ENCODE measurements at places on chromosomes 6 and 20. TPM values are rescaled to one million over a fixed set of nuclear protein-coding genes. Genes with fewer than 3 reads are reported as not detected.

OPN5 gene
- total RNA-seq: not detected

DUSP15 gene
- total RNA-seq: 2.6 TPM

PLEKHG1 gene
- total RNA-seq: 11.1 TPM

GINS1 gene
- total RNA-seq: 1.2 TPM

PTCHD4 gene
- 1.7 TPM for total RNA-seq

SLC22A2 gene
- not detected for total RNA-seq

SLCO4A1 gene
- 2.4 TPM for total RNA-seq

CHRNA4 gene
- not detected for total RNA-seq

CDS2 gene
- 35.0 TPM for total RNA-seq

HLA-DQA1 gene
- total RNA-seq: 15.0 TPM

MUCL3 gene
- not detected for total RNA-seq

GRCh38 chr6:143262859-143263258 is 187.6 kb downstream of the ADAT2 start:
- H3K27me3 ChIP-seq: no peaks in the 10 kb centered on the region
- H3K4me1 ChIP-seq: no peaks in the 10 kb centered on the region
- H3K36me3 ChIP-seq: no peaks in the 10 kb centered on the region
- DNase-seq: no peak
- H3K27ac ChIP-seq: no peak overlapping the region

- DNase-seq: no peak
- no peaks in the 10 kb centered on the region for H3K36me3 ChIP-seq
- H3K27ac ChIP-seq: no peak overlapping the region
- H3K4me3 ChIP-seq: no peak overlapping the region
- peaks cover 13% of the 10 kb centered on the region for H3K27me3 ChIP-seq
These were observed 192.1 kb downstream of the BMP7 start for GRCh38 chr20:57074386-57074785.

DNA sequence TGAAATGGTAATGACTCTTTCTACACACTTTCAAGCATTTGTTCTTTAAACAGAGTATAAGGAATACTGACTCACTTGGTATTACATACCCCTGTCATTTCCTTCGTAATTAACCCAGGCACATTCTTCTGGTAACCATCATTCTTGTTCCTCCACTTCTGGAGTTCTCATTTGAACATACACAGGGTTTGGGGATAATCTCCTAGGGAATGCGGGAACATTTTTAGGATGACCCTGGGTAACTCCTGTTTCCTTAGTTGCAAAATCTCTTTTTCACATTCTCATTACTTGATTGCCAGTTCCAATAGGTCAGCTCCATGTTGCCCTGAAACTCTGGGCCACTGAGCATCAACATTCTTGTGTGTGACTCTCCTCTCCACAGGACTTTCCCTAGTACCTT is 51.5 kb upstream of the E2F3 start:
- H3K36me3 ChIP-seq: no peaks in the 10 kb centered on the region
- H3K4me3 ChIP-seq: no peak overlapping the region
- no peak for DNase-seq
- H3K27me3 ChIP-seq: no peaks in the 10 kb centered on the region
- no peaks in the 10 kb centered on the region for H3K4me1 ChIP-seq

DNA sequence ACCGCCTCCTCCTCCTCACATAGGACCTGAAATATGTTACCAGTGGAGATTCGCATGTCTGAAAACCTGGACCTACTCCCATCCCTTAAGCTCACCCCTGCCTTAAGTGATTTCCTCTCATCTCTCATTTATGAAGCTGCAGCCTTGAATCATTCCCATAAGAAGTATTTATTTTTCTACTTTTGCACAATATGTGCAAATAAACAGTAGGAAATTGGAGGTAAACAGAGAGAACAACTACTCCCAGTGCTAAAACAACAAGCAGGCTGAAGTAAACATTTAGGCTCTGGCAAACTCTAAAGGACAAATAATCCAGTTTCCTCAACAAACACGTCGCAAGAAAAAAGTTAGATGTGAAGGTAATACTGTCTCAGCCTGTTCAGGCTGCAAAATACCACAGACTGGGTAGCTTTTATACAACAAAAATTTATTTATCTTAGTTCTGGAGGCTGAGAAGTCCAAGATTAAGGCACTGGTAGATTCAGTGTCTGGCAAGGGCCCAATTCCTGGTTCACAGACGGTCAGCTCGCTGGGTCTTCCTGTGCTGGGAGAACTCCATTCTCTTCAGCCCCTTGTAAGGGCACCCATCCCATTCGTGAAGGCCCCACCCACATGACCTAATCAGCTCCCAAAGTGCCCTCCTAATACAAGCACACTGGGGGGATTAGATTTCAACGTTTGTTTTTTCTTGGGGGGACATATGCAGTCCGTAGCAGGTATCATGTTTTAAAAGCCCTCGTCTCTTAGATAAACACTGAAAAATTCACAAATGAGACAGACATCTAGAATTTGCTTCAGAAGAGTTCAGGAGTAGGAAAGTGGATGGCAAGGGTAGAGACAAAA is 15.6 kb downstream of the SPATA2 start:
- H3K27ac ChIP-seq: no peak overlapping the region
- no peak overlapping the region for H3K4me3 ChIP-seq
- no peak for DNase-seq
- H3K27me3 ChIP-seq: no peaks in the 10 kb centered on the region
- H3K36me3 ChIP-seq: no peaks in the 10 kb centered on the region

DNA sequence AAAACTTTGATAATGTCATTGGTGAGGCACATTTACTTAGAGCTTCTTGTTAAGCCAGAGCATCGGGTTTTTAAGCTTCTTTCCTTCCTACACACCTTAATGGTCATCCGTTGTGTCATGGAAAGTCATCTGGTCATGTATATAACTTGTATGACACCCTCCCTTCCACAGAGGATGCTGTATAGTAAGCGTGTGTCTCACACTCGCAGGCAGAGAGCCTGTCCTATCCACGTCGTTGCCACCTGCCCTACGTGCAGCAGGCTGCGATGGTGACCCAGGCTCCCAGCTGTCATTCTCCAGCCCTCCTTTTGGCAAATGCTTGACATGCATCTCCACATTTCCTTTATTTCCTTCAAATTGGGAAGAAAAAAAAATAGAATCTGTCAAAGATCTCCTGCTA is 85.6 kb downstream of the MYB start:
- H3K4me1 ChIP-seq: no peaks in the 10 kb centered on the region
- no peak for DNase-seq
- no peak overlapping the region for H3K27ac ChIP-seq
- H3K36me3 ChIP-seq: no peaks in the 10 kb centered on the region
- no peaks in the 10 kb centered on the region for H3K27me3 ChIP-seq
- no peak overlapping the region for H3K4me3 ChIP-seq

- no peaks in the 10 kb centered on the region for H3K36me3 ChIP-seq
- no peaks in the 10 kb centered on the region for H3K4me1 ChIP-seq
- H3K27ac ChIP-seq: no peak overlapping the region
- no peak overlapping the region for H3K4me3 ChIP-seq
These were observed 7.4 kb upstream of the UTRN start for GRCh38 chr6:144277605-144278227.

- no peak overlapping the region for H3K4me3 ChIP-seq
- no peak overlapping the region for H3K27ac ChIP-seq
- H3K27me3 ChIP-seq: no peaks in the 10 kb centered on the region
- DNase-seq: no peak
- no peaks in the 10 kb centered on the region for H3K36me3 ChIP-seq
These were observed 397.8 kb downstream of the KIF16B start for GRCh38 chr20:16175322-16175961.

GRCh38 chr6:139540894-139541293 is 166.4 kb upstream of the CITED2 start:
- H3K27ac ChIP-seq: no peak overlapping the region
- no peaks in the 10 kb centered on the region for H3K36me3 ChIP-seq
- H3K4me3 ChIP-seq: no peak overlapping the region
- H3K4me1 ChIP-seq: peaks cover 10% of the 10 kb centered on the region

GRCh38 chr6:53581173-53581773 is 36.4 kb upstream of the GCLC start:
- H3K27me3 ChIP-seq: no peaks in the 10 kb centered on the region
- no peak overlapping the region for H3K4me3 ChIP-seq
- no peaks in the 10 kb centered on the region for H3K36me3 ChIP-seq
- DNase-seq: no peak
- H3K27ac ChIP-seq: no peak overlapping the region

DNA sequence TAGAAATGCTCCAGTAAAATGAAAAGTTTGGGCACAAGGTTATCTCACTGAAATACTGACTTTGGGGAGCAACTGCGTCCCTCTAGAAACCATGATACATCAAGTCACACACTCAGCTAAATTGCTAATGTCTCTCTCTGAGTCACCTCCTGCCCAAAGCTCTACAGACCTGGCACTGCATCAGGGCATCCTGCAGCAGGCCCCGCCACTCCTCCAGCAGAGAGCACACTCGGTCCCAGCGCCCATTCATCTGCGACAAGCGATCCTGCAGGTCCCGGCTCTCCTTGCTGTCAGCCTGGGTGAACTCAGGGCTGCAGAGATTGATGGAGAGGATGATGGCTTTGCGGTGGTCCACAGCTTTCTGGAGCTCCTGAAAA is 329.0 kb downstream of the ESR1 start:
- no peaks in the 10 kb centered on the region for H3K4me1 ChIP-seq
- no peaks in the 10 kb centered on the region for H3K27me3 ChIP-seq
- H3K36me3 ChIP-seq: no peaks in the 10 kb centered on the region
- H3K27ac ChIP-seq: no peak overlapping the region
- no peak overlapping the region for H3K4me3 ChIP-seq
- DNase-seq: peak; percentile 34

- no peak overlapping the region for H3K27ac ChIP-seq
- DNase-seq: no peak
- no peak overlapping the region for H3K4me3 ChIP-seq
These were observed 268.5 kb upstream of the FOXQ1 start for GRCh38 chr6:1043458-1043836.

- H3K4me3 ChIP-seq: no peak overlapping the region
- no peaks in the 10 kb centered on the region for H3K36me3 ChIP-seq
- peaks cover 7% of the 10 kb centered on the region for H3K4me1 ChIP-seq
These were observed 143.4 kb downstream of the ADGRB3 start for GRCh38 chr6:68778356-68779020.

- no peak for DNase-seq
- no peak overlapping the region for H3K27ac ChIP-seq
- H3K4me3 ChIP-seq: no peak overlapping the region
- H3K4me1 ChIP-seq: no peaks in the 10 kb centered on the region
- H3K27me3 ChIP-seq: peaks cover 4% of the 10 kb centered on the region
- no peaks in the 10 kb centered on the region for H3K36me3 ChIP-seq
These were observed 45.3 kb upstream of the ZNF184 start for GRCh38 chr6:27517928-27518787.

- H3K4me1 ChIP-seq: no peaks in the 10 kb centered on the region
- no peak overlapping the region for H3K4me3 ChIP-seq
- H3K27ac ChIP-seq: no peak overlapping the region
- no peaks in the 10 kb centered on the region for H3K36me3 ChIP-seq
- no peak for DNase-seq
These were observed 224.4 kb downstream of the BCAS1 start for GRCh38 chr20:53845980-53846379.

- no peaks in the 10 kb centered on the region for H3K36me3 ChIP-seq
- H3K27ac ChIP-seq: no peak overlapping the region
- H3K4me3 ChIP-seq: no peak overlapping the region
- DNase-seq: no peak
- no peaks in the 10 kb centered on the region for H3K4me1 ChIP-seq
These were observed 33.3 kb upstream of the SASH1 start for GRCh38 chr6:148309301-148309700.

GRCh38 chr20:62925420-62926228 is 681 bp downstream of the DIDO1 start:
- H3K27me3 ChIP-seq: no peaks in the 10 kb centered on the region
- no peaks in the 10 kb centered on the region for H3K36me3 ChIP-seq
- peak; percentile 58 for DNase-seq
- peak overlapping the region; percentile 100 for H3K27ac ChIP-seq

GRCh38 chr6:70398783-70399728 is 14.3 kb upstream of the FAM135A start:
- H3K27ac ChIP-seq: no peak overlapping the region
- no peak for DNase-seq
- no peaks in the 10 kb centered on the region for H3K27me3 ChIP-seq
